Activated CD4-positive, alpha-beta T cell treated with anti-CD3 and anti-CD28 coated beads for 1 hour (primary cell): ENCODE measurements at places on chromosomes 2 and 18.

GRCh38 chr2:237625777-237626176, 1.6 kb upstream of the LRRFIP1 start:
- no peak for DNase-seq

DNA sequence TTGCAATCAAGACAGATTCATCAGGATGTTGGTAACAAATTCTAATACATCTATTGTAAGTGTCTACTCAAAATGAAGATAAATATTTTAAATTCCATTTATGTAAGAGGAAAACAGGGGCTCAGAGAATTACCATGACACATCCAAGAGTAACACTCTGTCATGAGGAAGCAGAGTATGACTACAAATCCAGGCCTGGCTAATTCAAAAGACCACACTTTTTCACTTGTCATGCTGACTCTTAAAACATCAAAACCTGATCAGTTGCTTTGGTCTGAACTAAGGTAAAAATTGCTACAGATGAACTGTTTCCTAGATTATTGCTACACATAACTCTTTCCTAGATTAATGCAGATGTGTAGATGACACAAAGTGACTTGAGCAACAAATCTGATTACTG, 880.6 kb downstream of the TSN start:
- DNase-seq = no peak

GRCh38 chr2:239110595-239111048, 262.7 kb downstream of the TWIST2 start:
- no peak for DNase-seq

DNA sequence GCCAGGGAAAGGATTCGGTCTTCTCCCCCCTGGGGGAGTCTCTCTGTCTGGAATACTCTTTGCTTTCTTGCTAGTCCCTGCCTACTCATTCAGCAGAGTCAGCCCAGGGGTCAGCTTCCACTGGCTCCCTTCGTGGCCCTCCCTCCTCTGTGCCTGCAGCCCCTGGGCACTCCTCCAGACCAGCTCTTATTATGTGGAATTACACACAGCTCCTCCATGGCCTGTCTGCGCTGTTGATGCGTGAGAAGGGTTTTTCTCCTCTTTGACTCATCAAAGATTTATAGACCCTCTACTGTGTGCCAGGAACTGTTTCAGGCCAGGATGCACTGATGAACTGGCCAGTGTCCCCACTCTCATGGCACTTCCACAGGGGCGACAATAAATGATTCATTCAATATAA, 44.4 kb downstream of the ST8SIA5 start:
- DNase-seq = no peak

DNA sequence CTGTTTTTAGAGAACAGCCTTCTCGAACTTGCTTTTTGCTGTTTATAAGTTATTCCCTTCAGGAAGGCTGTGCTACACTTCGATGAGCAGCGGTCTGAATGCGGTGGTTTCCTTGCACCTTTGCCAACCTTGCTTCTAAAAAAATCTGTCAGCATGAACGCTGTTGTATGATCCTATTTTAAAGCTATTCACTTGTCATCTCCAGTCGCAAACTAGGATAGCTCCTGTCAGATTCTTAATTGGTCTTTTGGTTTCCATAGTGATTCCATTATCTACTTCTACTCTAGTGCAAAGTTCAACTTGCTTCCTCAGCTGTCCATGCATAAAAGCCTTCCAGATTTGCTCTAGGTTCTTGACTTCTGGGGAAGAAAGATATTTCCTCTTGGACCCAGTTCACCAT, 76.3 kb upstream of the GALNT3 start:
- DNase-seq = no peak

DNA sequence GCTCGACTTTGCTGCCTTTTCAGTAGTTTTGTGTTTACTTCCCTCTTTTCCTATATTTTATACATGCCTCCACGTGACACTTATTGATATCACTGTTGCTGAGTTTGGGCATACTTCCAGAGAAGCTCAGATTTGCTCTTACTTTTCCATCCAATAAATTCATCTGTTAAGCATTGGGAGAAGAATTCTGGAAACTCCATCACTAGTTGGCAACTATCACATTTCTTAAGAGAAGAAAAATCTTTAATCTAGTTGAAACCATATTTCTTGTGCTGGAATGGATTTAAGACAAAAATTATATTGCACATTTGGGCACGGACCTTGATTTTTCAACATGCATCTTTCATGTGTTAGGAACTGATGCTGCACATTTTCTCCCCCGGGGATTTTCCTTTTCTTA, 52.6 kb upstream of the CPO start:
- no peak for DNase-seq

GRCh38 chr2:241061275-241061674, 40.8 kb downstream of the MTERF4 start:
- no peak for DNase-seq

DNA sequence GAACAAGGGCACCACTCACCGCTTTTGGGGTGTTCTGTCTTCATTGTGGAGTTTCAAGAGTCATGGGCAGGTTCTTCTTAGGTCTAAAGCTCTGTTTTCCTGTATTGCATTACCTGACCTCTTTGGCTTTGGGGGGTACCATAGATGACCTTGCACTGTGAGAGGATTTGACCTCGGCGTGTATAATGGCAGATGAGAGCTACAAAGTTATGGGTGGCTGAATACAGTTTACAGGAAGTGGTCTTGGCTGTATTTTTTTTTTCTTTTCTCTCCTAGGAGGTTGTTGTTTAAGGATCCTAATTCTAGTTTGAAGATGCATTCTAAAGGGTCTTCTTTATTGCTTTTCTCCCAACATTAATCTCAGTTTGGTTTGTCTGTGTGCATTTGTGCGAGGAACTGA, 11.5 kb downstream of the GAL3ST2 start:
- no peak for DNase-seq

- no peak for DNase-seq
Measured at GRCh38 chr2:174450021-174450816, 36.6 kb downstream of the GPR155 start.

- no peak for DNase-seq
Measured at GRCh38 chr2:64697297-64698176, 43.8 kb upstream of the SERTAD2 start.

DNA sequence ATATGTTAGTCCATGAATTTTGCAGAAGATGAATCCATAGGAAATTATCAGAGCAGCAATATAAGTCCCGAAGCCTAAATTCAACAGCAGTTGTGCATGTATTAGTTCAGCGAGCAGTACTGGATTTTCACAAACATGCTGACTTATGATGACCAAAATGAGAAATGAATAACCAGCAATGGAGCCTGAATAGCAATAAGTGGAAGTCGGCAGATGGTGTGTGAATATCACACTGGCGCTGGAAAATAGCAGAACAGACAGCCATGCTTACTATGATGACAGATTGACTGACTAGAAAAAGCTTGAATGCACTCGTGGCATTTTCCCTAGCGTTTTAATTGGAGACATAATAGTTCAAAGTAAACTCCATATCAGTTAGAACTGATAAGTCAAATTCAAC, 1114.5 kb downstream of the DSC3 start:
- DNase-seq = no peak

GRCh38 chr2:13666582-13667414, 950.1 kb downstream of the TRIB2 start:
- DNase-seq = no peak

DNA sequence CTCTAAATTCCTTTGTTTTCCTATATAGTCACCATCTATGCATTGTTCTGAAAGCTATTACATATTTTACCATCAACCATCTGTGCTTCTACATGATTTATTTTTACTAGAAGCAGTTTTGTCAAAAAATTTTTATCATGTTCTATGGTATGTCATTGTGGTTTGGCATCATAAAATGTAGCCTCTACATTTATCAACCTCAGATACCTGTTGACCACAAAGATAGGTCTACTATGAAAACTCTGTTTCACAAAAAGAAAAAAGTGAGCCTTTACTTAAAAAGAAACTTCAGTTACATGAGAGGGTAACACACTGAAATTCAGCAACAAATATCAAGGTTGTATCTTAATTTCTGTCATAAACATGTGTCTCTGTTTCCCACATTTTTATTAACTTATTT, 3.7 kb downstream of the BCL2 start:
- DNase-seq = no peak

GRCh38 chr2:55707751-55708150, 14.1 kb upstream of the PNPT1 start:
- no peak for DNase-seq

DNA sequence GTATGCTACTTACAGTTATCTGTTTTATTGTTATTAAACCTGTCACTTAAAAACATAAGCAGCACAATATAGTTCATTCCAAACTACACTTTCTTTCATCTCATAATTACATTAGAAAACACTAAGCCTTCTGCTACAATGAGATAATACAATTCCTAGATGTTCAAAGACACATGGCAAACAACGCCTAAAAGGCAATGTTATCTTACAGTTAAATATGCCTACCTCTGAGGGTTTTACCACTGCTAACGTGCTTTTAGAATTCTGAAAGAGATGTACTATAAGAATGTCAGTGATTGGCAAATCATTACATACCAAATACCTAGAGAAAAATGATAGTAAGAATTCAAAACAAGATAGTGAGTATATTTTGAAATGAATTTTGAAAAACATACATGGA, 46.8 kb upstream of the SPOPL start:
- DNase-seq = no peak

DNA sequence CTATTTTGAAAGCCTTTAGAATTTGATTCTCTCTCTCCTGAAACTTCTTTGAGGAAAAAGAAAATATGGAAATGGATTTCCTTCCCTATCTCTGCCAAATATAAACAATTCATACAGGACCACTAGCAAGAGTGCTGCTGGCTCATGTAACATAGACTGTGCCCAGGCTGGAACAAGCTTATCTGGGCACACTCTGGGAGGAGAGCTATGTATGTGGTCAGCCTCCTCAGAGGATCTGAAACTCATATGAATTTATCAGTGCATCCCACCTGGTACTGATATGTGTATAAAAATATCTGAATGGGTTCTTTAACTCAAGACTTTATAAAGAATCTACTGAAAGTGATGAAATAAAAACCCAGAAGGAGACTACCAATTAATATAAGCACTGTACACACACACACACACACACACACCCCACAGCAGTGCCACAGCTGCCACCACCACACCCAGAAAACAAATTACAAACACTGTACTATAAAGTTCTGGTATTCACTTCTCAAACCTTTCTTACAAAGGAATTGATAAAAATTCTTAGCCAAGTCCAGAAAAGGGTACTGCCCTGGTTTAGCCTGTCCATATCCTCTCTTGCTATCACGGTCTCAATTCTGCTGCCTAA, 115.6 kb downstream of the IRS1 start:
- no peak for DNase-seq

DNA sequence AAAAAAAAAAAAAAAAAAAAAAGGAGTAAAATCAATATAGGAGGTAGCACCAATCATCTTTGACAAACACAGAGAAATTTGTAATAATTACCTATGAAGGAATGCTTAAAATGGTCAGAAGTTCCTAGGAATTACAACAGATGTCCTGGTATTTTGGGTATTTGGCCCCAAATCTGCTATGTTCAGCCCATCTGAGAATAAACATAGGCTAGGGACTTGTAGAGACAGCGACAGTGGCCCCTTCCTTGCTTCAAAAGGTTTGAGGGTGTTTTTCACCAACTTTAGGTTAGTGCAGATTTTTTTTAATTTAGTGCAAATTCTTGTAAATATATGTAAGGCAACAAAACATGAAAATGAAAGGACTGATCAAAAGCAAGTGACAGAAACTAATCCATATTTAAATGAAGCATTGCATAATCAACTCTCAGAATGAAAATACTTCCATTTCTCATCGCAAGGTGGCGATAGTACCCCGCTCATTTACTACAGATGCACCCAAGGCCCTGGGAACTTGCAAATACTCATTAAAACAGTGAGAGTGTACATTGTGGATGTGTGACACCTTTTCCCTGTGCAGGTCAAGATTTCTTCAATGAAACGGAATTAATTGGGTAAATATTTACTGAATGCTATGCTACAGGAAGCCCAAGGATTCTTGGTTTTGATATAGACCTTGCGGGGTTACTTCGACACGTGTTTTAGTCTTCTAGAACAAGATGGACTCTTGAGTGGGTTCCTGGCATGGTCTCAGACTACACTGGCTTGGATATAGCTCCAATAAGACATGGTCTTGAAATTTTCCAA, 44.6 kb downstream of the FAM124B start:
- DNase-seq = peak; percentile 32

- no peak for DNase-seq
Measured at GRCh38 chr18:72672364-72673184, 128.4 kb upstream of the CBLN2 start.

DNA sequence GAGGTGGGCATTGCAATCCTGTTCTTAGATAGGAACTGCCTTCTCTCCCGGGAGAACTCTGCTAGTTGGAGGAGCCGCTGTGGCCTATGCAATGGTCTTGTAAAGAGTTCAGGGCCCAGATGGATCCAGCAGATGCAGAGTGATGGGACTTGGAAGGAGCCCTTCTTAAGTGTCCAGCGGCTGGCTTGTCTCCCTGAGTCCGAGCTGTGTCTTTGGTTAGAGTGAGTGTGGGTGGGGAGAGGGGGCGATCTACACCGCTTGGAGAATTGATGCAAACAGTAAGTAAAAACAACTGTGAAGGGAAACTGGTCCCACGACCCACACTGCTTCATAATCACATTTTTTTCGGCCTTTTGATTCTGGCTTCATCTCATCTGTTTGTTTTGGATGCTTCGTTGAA, 89.8 kb upstream of the CYRIA start:
- DNase-seq = no peak
